Endodermal cell (in vitro differentiated cells): ENCODE measurements at places on chromosomes 16 and 17. TPM values are rescaled to one million over a fixed set of nuclear protein-coding genes. Genes with fewer than 3 reads are reported as not detected.

GRCh38 chr17:46815474-46816353 is 2.8 kb downstream of the WNT3 start:
- H3K4me3 ChIP-seq, result peak overlapping the region; percentile 89
- peaks cover 16% of the 10 kb centered on the region for H3K4me1 ChIP-seq
- H3K27me3 ChIP-seq, result no peaks in the 10 kb centered on the region
- DNase-seq, result peak; percentile 63
- H3K27ac ChIP-seq, result no peak overlapping the region

- H3K27ac ChIP-seq, result no peak overlapping the region
- H3K36me3 ChIP-seq, result no peaks in the 10 kb centered on the region
- no peaks in the 10 kb centered on the region for H3K4me1 ChIP-seq
- peak; percentile 90 for DNase-seq
- peaks cover 73% of the 10 kb centered on the region for H3K27me3 ChIP-seq
- H3K4me3 ChIP-seq, result peak overlapping the region; percentile 76
These were observed 12.3 kb downstream of the CES4A start for GRCh38 chr16:67000384-67001351.

DNA sequence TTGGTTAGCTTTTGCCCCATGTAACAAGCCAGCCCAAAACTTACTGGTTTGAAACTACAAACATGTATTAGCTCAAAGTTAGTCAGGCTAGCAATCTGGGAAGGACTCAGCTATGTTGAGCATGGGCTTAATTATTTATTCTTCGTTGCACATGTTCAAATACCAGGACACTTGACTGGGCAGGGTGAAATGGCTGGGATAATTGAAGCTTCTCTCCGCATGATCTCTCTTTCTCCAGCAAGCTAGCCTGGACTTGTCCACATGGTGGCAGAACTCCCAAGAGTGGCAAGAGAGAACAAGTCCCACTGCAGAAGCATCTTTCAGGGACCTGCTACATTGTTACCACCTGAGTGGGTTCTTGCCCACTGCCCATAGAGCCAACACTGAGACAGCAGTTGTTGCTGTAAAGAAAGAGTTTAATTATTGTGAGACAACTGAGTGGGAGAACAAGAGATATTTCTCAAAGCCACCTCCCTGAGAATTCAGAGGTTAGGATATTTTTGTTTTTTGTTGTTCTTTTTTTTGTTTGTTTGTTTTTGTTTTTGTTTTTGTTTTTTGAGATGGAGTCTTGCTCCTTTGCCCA is 16.8 kb upstream of the ATF7IP2 start:
- no peak overlapping the region for H3K27ac ChIP-seq
- peaks cover 4% of the 10 kb centered on the region for H3K4me1 ChIP-seq
- H3K4me3 ChIP-seq, result peak overlapping the region; percentile 30

The CTRB1 gene
- not detected in 3 replicates for total RNA-seq

- peaks cover 20% of the 10 kb centered on the region for H3K36me3 ChIP-seq
- H3K4me3 ChIP-seq, result peak overlapping the region; percentile 85
- H3K27me3 ChIP-seq, result peaks cover 5% of the 10 kb centered on the region
- H3K27ac ChIP-seq, result peak overlapping the region; percentile 84
- no peaks in the 10 kb centered on the region for H3K4me1 ChIP-seq
These were observed 604 bp downstream of the PRR14 start for GRCh38 chr16:30651124-30652004.

DNA sequence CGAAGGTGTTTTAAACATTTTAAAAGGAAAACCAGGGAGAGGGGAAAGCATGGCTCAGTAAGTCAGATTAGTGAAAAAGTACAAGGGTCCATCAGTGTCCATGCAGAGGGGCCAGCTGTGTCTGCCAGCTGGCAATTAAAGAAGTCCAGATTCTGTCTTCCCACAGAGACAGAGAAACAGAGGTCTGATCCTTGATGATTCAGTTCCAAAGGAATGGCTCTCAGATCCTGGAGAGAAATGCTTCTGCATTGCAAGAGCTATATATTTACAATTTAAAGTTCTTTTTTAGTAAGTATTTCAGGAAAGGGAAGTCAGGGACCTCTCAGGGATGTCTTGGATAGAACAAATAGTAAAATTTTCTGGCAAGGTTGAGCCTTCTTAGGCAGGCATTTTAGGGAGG is 56.2 kb downstream of the HSD17B2 start:
- H3K36me3 ChIP-seq, result no peaks in the 10 kb centered on the region
- H3K4me1 ChIP-seq, result peaks cover 4% of the 10 kb centered on the region
- no peak overlapping the region for H3K4me3 ChIP-seq
- DNase-seq, result no peak

The SULT1A3 gene
- total RNA-seq, result 11.7 to 19.2 TPM (median 14.5 TPM) in 3 replicates

- H3K27ac ChIP-seq, result no peak overlapping the region
- H3K27me3 ChIP-seq, result peaks cover 38% of the 10 kb centered on the region
- H3K4me1 ChIP-seq, result no peaks in the 10 kb centered on the region
- H3K36me3 ChIP-seq, result no peaks in the 10 kb centered on the region
- no peak for DNase-seq
These were observed 4.6 kb downstream of the WNK4 start for GRCh38 chr17:42784811-42785592.

DNA sequence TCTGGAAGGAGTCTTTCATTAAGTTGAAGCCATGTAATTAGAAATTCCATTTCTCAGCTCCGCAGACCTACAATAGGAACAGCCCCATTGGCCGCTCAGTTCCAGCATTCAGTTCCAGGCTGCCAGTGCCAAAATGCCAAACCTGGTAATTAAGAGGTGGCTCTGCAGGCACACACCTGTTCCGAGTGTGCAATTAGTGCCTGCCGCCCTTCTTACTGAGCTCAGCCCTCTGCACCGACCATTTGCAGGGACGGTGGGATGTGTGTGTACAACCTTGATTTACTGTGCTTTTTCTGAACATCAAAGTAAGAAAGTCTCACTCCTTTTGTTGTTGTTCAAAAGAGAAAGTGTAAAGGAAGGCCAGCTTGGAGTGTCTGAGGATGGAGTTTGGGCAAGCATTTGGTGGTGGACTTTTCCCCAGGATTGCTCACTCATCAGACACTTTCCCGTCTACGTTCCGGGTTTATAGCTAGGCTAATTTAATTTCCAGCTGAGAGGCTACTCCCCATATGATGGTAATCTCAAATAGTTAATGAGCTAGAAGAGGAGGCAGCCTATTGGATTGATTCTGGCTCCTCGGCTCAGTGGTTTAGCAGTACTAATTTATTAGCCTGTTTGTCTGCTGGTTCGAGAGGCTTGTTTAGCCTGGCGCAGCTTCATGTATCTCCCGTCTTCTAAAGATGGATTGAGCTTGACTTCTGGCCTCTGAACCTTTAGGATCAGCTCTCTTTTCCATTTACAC is 20.0 kb downstream of the HS3ST3B1 start:
- DNase-seq, result peak; percentile 39
- peaks cover 34% of the 10 kb centered on the region for H3K27me3 ChIP-seq
- no peak overlapping the region for H3K27ac ChIP-seq
- no peaks in the 10 kb centered on the region for H3K36me3 ChIP-seq

The SEPTIN12 gene
- 0.34 to 0.73 TPM in 2 of 3 replicates, not detected in the other for total RNA-seq

The LRRC37A gene
- total RNA-seq, result 5.6 to 5.7 TPM (median 5.6 TPM) in 3 replicates

The MT1G gene
- not detected in 3 replicates for total RNA-seq

The NCBP3 gene
- 46.1 to 74.5 TPM (median 72.2 TPM) in 3 replicates for total RNA-seq

GRCh38 chr16:12985516-12985915 is 84.1 kb downstream of the SHISA9 start:
- H3K4me1 ChIP-seq, result no peaks in the 10 kb centered on the region
- no peak overlapping the region for H3K4me3 ChIP-seq
- no peak for DNase-seq
- H3K27me3 ChIP-seq, result no peaks in the 10 kb centered on the region
- H3K36me3 ChIP-seq, result no peaks in the 10 kb centered on the region

The SMPD3 gene
- 0.07 and 0.18 TPM in 2 replicates for total RNA-seq

The PDE6G gene
- total RNA-seq, result 4.3 and 6.1 TPM in 2 replicates

DNA sequence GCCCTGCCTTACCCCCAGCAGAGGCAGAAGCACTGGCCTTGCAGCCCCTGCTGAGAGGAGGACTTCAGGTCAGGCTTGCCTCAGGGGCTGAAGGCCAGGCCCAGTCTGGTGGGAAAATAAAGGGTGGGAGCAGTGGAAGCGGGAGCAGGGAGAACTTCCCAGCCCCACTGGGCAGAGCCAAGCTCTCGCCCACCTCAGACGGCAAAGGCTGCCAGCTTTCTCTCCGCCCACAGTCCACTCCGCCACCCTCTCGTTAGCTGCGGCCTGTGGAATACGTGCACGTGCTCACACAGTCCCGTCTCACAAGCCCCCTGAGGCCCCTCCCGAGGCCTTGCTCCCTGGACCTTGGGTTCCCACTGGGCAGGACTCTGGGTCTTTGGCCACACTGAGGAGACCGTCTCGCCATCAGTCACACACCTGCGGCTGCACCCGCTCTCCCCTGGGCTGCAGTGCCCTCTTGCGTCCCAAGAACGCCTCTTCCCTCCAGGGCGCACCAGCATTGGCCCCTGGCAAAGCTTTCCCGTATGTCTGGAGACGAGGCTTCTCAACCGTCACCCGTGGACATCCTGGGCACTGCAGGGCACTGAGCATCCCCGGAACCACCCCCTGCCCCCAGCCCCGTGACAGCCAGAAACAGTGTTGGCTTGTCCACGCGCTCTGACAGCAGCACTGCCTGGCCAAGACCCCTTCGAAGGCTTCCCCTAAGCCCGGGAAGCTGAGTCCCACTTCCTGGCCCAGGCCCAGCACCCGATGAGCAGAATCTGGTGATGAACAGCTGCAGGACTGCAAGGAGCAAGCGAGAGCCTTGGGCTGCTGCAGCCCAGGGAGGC is 8.3 kb downstream of the MRPL28 start:
- DNase-seq, result peak; percentile 93
- no peak overlapping the region for H3K4me3 ChIP-seq
- H3K4me1 ChIP-seq, result no peaks in the 10 kb centered on the region
- H3K27me3 ChIP-seq, result no peaks in the 10 kb centered on the region
- peaks cover 11% of the 10 kb centered on the region for H3K36me3 ChIP-seq
- no peak overlapping the region for H3K27ac ChIP-seq

DNA sequence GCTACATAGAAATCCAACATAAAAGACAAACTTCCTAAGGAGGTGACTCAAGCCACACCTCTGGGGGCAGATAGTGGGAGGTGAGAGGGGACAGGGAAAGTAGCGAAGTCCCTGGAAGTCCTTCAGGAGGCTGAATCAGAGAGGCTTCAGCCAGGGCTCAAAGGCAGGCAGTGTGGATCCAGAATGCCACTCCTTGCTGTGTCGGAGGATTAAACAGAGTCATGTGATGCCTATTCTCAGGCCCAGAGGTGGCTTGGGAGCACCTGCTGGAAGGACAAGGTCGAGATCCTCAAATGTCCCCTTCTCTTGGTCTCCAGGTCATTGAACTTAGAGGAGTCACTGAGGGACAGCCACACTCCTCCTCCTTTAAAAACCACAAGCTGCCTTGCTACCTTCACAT is 391.1 kb downstream of the SOX9 start:
- no peak for DNase-seq
- no peak overlapping the region for H3K4me3 ChIP-seq
- H3K27ac ChIP-seq, result no peak overlapping the region
- no peaks in the 10 kb centered on the region for H3K36me3 ChIP-seq
- no peaks in the 10 kb centered on the region for H3K27me3 ChIP-seq
- H3K4me1 ChIP-seq, result no peaks in the 10 kb centered on the region

GRCh38 chr16:53846971-53847370 is 143.0 kb downstream of the FTO start:
- no peaks in the 10 kb centered on the region for H3K4me1 ChIP-seq
- no peak overlapping the region for H3K27ac ChIP-seq
- H3K27me3 ChIP-seq, result no peaks in the 10 kb centered on the region
- no peak for DNase-seq
- no peak overlapping the region for H3K4me3 ChIP-seq
- no peaks in the 10 kb centered on the region for H3K36me3 ChIP-seq

The OR4D1 gene
- 0.07 TPM in 1 of 2 replicates, not detected in the other for total RNA-seq

DNA sequence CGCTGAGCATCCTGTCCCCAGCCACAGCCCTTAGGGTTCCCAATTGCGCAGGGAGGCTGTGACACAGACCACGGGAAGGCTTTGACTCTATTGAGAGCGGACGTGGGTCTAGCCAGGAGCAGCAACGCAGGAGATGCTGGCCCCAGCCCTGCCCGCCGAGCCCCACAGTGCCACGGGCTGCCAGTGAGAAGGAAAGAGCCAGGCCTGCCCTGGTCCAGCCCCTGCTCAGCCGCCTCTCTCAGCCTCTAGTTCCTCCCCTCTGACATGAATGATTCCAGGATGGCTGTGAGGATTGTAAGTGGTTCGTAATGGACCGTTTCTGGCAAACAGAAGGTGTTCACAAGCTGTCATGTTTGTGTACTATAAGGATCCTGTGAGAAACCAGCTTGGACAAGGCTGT is 2.5 kb downstream of the BHLHA9 start:
- H3K4me1 ChIP-seq, result no peaks in the 10 kb centered on the region
- H3K27me3 ChIP-seq, result no peaks in the 10 kb centered on the region
- no peak for DNase-seq

The WRAP53 gene
- 21.7 and 24.1 TPM in 2 replicates for total RNA-seq

DNA sequence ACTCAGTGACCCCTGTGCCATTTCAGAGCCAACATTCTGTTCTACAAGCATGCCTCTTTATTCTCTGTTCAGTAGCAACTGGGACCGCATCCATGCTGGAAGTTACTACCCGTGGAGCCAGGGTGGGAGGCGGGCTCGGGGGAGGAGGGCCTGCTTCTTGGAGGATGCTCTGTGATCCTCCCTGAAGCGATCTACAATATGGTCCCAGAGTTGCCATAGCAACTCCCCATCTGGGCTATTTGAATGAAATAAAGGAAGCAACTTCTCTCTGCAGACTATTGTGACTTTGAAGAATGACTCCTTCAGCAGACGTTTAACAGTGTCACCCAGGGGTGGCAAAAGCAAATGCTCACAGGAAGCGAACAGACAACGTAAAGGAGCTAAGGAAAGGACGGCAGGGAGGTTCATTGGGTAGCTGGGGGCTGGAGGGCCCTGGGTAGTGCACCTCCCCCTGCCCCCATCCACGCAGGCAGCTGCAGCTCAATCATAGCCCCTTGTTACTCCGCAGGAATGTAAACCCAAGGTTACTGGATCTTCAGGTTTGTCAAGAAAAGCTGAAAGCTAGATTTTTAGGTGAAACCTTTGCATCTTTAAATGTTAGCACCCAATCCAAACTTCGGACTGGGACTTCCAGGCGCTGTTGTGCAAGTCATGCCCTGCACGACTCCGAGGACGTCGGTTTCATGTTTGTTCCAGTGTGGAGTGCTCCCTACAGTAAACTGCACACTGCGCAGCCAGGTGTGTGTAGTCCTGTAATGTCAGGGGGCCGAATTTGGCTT is 51.1 kb upstream of the MEAK7 start:
- no peaks in the 10 kb centered on the region for H3K27me3 ChIP-seq
- no peak for DNase-seq
- no peak overlapping the region for H3K4me3 ChIP-seq
- peak overlapping the region; percentile 80 for H3K27ac ChIP-seq
- no peaks in the 10 kb centered on the region for H3K4me1 ChIP-seq
- no peaks in the 10 kb centered on the region for H3K36me3 ChIP-seq

GRCh38 chr17:4919511-4920047 is 12.5 kb upstream of the GP1BA start:
- no peaks in the 10 kb centered on the region for H3K36me3 ChIP-seq
- no peak for DNase-seq
- peaks cover 6% of the 10 kb centered on the region for H3K4me1 ChIP-seq
- H3K27me3 ChIP-seq, result no peaks in the 10 kb centered on the region
- H3K4me3 ChIP-seq, result no peak overlapping the region

The FAM20A gene
- total RNA-seq, result 48.3 and 58.7 TPM in 2 replicates

GRCh38 chr17:7429722-7430121 is 1.1 kb downstream of the SPEM3 start:
- no peaks in the 10 kb centered on the region for H3K4me1 ChIP-seq
- no peak overlapping the region for H3K4me3 ChIP-seq
- no peak for DNase-seq
- no peak overlapping the region for H3K27ac ChIP-seq
- no peaks in the 10 kb centered on the region for H3K36me3 ChIP-seq
- H3K27me3 ChIP-seq, result no peaks in the 10 kb centered on the region
